ENCODE measurements at places on chromosomes 3 and 15.

- no peak for DNase-seq
Measured at GRCh38 chr15:67992411-67992810, 61.7 kb upstream of the PIAS1 start.

DNA sequence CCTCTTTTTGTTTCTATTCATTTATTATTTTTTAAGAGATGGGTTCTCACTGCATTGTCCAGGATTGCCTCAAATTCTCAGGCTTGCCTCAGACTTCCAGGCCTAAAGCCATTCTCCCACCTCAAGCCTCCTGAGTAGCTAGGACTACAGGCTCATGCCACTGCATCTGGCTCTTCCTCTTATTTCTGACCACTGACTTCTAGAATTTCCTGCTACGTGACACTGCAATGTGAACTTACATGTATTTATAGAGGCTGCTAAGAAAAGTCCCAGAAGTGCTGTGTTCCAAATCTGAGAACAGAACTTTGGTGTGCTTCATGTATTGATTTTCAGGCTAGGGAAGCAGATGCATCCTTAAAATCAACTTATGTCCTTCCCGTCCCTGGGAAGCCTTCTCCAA is 407.4 kb downstream of the RSL24D1 start:
- DNase-seq, result no peak

DNA sequence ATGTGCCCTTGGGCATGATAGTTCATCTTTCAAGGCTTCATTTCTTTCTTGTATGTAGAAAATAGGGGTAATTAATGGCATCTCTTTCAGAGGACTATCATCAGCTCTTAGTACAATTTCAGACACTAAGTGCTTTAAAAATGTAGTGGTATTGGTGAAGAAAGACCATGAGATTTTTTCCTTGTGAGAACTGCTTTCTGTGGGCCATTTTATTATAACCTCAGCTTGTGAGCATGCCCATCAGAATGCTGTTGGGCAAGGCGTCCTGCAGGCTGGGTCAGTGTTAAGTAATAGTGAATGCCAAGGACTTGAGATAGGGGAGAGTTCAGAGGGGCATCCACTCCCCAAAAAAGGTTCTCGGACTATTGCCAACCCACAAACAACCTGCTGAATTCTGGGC is 187.9 kb downstream of the GHSR start:
- no peak for DNase-seq

- no peak for DNase-seq
Measured at GRCh38 chr3:3102751-3103150, 7.4 kb downstream of the IL5RA start.

- DNase-seq, result no peak
Measured at GRCh38 chr3:140863580-140864009, 78.0 kb upstream of the SLC25A36 start.

GRCh38 chr3:41881233-41881821 is 80.6 kb downstream of the ULK4 start:
- DNase-seq, result no peak

DNA sequence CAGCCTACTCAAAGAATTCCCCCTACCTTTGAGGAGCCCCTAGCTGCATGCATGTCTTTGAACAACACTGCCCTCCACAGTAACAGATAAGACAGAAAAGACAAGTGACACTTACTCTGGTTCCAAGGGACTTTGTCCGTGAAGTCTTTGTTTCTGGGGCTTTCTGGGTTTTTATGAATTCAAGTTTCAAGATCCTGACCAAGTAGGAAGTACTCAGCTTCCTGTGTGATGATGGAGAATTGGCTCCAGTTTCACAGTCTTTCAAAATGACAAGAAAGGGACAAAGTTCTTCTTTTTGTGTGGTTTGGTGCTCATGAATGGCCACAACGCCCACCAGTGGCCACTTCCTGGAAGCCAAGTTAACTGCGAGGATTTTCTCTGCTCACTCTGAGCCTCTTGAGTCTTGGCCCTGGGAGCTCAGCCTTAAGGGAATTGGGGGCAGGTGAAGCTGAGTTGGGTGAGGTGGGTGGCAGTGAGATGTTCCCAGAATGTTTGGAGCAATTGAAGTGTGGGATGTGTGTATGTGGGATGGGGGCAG is at the start of gene CCR1:
CCR1 (minus strand) TSS at position 147 of the 538 bp plus-strand sequence. CDS start 4,000 bp downstream, outside the sequence.
- no peak for DNase-seq

GRCh38 chr15:42772144-42772543 is 35.2 kb upstream of the CDAN1 start:
- no peak for DNase-seq

DNA sequence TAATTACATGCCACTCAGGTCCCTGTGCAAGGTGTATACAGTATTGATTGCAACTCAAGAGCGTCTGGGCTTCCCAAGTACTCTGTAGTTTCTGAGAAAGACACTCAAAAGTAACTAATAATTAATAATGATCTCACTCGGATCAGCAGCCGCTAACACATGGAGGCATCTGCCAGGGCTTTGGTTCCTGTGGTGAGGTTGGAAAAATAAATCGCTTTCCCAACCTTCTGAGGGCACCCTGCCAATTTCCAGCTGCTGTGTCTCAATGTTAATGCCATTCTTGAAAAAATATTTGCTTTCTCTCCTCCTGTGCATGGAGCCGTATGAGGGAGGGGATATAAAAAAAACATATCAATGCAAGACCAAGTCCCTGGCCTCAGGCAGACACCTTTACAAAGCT is 116.5 kb upstream of the SLC2A2 start:
- no peak for DNase-seq
